ENCODE measurements at places on chromosomes 3 and 15.
A peak's percentile ranks its signal among the peaks of the same experiment; 100 is the strongest.

- peak; percentile 34 for DNase-seq
These were observed 90.2 kb downstream of the ANP32A start for GRCh38 chr15:68730471-68730919.

GRCh38 chr3:129121016-129121791, 400 bp downstream of the RAB43 start:
- DNase-seq, result peak; percentile 18

DNA sequence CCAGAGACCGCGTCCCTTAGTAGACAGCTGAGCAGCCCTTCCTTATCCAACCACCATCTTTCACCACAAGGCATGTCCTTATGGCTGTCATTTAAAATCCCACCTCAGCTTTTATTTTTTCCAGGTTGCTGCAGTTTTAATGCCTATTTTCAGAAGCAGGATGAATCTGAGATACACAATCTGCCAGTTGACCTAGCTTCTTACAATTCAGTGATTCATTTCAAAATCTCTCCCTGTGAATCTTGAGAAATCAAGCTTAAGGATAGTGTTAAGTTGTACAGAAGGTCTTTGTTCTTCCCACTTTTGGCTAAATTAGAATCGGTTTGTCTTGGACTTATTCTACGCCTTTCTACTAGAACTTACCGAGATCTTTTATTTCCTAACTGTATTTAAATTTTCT, 522.3 kb upstream of the CFAP20DC start:
- DNase-seq, result no peak

- peak; percentile 30 for DNase-seq
These were observed 20.2 kb upstream of the ERICH6 start for GRCh38 chr3:150723946-150724345.

DNA sequence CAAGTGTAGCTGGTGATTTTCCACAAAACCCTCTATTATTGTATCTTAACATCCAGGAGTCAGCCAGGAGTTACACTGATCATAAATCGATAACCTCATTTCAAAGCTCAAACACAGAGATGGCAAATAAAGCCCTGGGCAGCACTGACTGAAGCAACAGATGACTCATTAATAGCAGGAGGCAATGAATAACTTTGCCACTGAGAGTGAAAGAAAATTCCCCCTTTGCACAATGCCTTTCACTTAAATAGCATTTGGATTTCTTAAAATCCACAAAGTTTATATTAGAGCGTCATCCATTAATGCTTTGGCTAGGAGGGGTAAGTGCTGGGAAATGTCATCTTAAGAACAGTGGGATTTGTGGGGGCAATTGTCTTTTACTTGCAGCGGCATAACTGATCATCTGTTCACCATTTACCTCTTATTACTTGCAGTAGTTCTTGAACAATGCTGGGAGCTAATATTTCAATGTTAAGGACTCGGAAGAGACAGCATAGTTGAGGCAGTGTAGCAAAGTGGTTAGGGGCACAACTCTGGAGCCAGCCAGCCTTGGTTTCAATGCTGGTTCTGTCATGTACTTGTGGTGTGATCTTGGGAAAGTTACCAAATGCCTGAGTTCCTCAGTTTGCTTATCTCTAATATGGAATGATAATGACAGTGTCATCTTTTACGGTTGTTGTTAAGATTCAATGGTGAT, 630.4 kb upstream of the TBL1XR1 start:
- no peak for DNase-seq

DNA sequence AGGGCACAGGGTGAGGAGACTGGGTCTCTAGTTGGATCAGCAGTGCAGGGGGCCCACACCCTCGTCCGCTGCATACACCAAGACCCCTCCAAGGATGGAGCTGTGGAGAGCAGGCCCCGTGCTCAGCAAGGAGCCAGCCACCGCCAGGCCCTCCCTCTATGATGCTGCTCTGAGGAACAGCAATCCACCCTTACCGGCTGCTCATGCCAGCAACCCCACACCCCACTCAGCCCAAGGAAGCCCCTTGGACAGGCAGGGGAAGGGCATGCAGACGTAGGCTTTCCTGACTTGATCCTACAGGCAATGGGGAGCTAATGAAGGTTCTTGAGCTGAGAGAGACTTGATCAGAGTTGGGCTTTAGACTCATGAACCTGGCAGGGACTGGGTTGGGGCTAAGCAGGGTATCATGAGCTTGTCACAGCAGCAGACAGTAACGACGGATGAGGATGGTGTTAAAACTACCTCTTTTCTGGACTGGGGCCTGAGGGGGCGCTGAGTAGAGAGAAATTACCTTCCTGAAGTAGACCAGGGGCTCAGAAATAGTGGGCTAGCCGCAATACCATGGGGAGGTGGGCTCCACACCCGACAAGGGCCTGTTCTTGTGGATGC, 50.5 kb upstream of the FGD5 start:
- DNase-seq, result no peak

- DNase-seq, result no peak
These were observed 73.4 kb downstream of the GTPBP8 start for GRCh38 chr3:113064183-113064582.

DNA sequence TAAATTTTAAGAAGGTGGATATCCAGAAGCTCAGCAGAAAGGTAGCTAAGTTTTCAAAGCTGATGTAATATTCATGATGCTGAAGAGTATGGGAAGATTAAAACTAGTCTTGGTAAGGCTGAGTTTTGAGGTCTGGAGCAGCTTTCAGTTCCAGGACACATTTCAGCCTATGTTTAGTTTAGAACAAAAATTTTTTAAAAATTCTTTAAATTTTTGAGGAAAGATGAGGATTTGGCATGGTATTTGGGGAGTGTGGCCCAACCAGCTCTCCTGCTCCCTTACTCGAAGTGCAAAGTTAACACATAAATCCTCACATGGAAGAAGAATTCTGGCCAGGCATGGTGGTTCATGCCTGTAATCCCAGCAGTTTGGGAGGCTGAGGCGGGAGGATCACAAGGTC, 1039.1 kb downstream of the NAALADL2 start:
- DNase-seq, result no peak

DNA sequence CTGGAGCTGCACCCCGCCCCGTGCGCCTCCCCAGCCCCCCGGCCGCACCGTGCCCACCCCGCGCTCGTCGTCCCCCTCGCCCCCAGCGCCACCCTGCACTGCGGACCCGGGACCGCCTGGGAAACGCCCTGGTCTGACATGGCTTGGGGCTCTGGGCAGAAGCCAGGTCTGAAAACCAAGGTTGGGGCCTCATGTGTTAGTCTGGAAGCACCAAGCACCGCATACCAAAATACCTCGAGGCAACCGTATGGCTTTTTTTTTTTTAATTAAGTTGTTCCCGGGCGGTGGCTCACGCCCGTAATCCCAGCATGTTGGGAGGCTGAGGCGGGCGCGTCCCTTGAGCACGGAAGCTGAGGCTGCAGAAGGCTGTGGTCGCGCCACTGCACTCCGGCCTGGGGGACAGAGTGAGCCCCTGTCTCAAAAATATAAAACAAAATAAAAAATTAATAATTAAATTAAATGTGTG, 91.5 kb upstream of the CHD2 start:
- peak; percentile 74 for DNase-seq

DNA sequence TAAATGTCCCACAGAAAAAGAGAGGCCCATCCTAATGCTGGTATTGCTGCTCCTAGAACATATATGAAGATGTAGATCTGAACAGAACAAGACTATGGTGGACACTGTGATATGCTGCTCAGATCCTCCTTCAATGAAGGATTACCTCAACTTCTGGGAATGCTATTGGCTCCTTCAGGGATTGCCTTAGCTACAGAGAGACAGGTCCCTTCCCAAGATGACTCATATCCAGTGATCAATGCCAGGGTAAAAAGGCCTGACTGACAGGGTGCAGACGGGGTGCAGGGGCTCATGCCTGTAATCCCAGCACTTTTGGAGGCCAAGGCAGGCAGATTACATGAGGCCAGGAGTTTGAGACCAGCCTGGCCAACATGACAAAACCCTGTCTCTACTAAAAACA, 20.5 kb upstream of the STAG1 start:
- no peak for DNase-seq

DNA sequence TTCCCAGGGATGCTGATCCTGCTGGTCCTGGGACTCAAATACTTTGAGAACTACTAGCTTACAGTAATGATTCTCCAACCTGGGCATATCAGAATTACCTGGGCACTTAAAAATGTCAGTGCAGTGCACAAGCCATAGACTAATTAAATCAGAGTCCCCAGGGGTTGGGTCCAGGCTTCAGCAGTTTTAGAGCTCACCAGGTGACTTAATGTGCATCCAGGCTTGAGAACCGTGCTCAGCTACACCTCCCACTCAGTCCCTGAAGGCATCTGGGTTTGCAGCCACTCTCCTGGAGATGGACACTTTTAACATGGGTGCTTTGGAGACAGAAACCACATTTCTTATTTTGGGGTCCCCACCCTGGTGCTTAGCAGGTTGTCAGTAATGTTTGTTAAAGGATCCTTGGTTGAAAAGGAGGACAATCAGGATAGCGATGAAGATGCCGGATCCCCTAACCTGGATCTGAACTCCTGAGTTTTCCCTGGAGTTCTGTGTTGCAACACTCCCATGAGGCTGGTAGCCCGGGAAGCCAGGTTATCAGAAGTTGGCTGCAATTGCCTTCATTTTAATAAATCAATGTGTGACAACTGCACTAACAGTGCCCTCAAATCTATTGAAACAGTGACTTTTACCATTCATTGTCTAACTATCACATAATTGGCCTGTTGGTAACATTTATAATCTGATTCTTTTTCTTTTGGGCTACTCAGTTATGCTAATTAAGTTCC, 48.1 kb downstream of the BFSP2 start:
- DNase-seq, result peak; percentile 26

DNA sequence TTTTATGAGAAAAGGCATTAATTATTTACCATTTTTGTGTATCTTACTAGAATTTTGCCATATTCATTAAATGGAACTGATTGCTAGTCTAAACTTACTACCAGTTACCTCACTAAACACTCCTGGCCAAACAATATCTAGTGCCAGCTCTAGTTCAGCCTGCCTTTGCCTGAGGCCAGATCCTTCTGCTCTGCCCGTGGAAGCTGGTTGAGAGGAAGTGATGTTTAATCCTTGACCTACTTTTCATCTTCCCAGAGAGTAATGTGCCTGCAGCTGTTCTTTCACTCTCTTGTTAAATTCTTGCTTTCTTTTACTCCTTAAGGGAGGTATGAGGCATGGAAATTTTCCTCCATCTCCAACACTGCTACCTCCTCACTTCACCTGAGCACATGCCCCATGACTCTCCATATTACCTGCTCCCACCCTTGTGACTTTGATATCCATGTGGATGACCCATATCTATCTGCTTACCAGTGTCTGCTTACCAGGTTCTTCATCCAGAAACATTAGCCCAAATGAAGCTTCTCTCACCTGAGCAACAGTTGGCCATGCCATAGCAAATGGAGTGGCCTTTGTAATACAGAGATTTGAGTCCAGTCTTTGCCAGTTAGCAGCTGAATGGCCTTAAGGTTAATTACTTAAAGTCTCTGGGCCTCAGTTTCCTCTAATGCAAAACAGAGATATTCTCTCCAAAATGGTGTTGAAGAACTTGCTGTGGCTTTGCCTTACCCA, 53.4 kb downstream of the UBE2E1 start:
- DNase-seq, result no peak

GRCh38 chr3:128590948-128591347, 59.7 kb downstream of the RPN1 start:
- DNase-seq, result no peak

DNA sequence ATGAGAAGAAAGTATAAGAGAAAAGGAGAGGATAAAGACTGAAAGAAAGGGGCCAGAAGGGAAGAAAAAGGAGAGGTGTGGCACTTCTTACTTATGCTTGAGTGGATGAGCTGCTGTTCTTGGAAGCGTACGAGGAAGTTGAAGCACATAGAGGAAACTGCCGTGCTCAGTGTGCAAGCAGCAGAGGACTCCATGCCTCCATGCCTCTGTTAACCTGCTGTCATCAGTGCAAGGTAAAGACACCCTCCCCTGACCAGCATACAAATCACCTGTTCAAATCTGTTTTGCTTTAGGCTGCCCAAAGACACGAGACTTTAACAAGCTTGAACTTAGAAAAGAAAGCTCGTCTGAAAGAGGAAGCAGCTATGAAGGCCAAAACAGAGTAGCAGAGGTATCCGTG, 6.4 kb downstream of the WDR5B start:
- no peak for DNase-seq

GRCh38 chr3:153595186-153595815, 433.3 kb downstream of the RAP2B start:
- DNase-seq, result peak; percentile 23

DNA sequence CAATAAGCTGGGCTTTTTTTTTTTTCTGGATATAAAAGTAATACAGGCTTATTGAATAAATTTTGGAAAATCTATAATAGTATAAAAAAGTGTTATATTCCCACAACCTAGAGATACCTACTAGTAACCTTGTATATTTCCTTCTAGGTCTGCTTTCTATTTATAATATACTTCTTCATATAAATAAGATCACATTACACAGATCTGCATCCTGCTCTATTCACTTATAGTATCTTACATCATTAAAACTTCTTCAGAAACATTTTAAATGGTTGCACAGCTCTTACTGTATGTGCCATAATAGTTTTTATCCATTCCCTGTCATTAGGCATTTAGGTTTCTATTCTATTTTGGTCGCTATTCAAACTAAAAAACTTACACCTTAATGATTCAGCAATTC, 87.0 kb upstream of the TTBK2 start:
- DNase-seq, result no peak

DNA sequence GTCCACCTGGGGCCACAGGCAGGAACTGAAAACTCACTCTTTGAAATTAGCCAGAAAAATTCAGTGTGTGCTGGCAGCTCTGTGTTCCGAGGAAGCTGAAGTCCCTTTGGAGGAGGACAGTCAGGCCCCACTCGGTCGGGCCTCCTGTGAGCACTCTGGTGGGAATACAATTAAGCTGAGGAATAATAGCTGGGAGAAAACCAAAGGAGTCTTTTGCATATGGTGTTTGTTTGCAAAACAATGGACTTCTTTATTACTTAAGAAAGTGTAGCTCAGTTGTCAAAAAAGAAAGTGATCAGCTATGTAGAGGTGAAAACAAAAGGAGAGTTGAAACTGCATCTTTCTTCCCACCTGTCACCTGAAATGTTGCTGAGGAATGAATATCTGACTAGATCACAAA, 202.5 kb downstream of the MEIS2 start:
- DNase-seq, result no peak

- no peak for DNase-seq
These were observed 241.8 kb downstream of the ARRDC4 start for GRCh38 chr15:98202256-98202655.

DNA sequence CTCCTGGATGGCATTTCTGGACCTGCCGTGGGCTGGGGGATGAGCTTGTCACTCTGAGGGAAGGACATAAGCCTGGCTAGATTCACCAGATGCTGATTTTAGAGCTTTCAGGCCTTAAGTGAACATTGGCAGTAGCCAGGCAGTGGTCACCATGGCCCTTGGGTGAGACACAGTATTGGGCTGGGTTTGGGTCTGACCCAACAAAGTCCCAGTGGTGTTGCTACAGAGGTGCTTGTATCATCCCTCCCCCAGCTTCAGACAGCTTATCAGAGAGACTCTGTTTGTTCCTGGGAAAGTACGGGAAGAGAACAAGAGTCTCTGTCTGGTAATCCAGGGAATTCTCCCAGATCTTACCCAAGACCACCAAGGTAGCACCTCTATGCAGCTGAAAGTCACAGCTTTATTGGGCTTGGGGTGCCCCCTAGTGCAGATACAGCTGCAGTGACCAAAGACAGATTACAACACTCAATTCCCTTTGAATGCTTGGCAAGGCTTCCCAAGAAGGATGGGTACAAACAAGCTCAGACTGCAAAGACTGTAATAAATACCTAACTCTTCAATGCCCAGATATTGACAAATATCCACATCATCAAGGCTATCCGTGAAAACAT, 9.8 kb upstream of the RUVBL1 start:
- peak; percentile 22 for DNase-seq

Measured in RPMI8226 (cell line).